ENCODE measurements at places on chromosomes 16 and 17. TPM values are rescaled to one million over a fixed set of nuclear protein-coding genes. Genes with fewer than 3 reads are reported as not detected.

The WFIKKN1 gene
- total RNA-seq, result 0.67 TPM

The KRT24 gene
- total RNA-seq, result not detected

The CYLD gene
- total RNA-seq, result 93.7 TPM

The NPIPA2 gene
- total RNA-seq, result not detected

The CDK10 gene
- total RNA-seq, result 88.7 TPM

The GAST gene
- total RNA-seq, result not detected

The MYL11 gene
- total RNA-seq, result not detected

The KRTAP2-2 gene
- not detected for total RNA-seq

The AHSP gene
- total RNA-seq, result not detected

GRCh38 chr17:31672161-31672819, 186.8 kb downstream of the COPRS start:
- no peaks in the 10 kb centered on the region for H3K36me3 ChIP-seq
- peaks cover 8% of the 10 kb centered on the region for H3K4me1 ChIP-seq
- no peaks in the 10 kb centered on the region for H3K27me3 ChIP-seq
- H3K4me3 ChIP-seq, result no peak overlapping the region
- no peak overlapping the region for H3K27ac ChIP-seq

DNA sequence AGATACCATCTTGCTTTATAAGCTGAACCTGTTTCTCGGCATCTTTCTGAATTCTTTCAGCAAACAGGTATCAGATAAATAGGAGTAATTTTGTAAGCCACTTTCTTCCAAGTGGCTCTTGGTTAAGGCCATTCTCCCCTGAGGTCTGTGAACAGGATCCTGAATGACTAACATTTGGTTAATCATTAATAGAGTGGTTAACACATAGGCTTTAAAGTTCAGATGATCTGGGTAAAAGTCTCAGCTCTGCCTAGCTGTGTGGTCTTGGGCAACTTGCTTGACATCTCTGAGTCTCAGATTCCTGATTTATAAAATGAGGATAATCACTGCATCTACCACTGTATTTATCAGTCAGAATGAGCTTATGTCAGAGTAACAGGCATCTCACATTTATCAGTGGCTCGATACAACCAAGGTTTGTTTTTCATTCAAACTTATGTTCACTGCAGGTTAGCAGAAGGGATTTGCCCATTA, 44.4 kb upstream of the ANKFN1 start:
- no peak for DNase-seq
- no peaks in the 10 kb centered on the region for H3K27me3 ChIP-seq
- H3K4me1 ChIP-seq, result no peaks in the 10 kb centered on the region
- H3K4me3 ChIP-seq, result no peak overlapping the region

DNA sequence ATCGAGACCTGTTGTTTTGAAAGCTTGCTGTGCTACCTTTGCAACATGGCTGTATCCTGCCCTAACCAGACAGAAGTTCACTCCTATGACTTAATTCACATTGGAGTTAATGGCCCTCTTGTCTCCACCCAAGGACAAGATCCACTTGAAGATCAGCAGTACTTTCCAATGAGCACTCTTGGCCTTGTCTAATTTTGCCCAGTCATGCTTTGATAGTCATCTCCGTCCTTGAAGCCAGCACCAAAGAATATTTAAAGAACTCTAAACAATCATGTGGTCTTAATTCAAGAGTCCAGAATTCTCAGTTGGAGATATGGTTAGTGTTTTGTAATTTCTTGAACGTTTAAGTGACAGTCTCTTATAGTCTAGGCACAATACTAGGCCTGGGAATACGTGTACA, 775.6 kb upstream of the EEF2KMT start:
- no peaks in the 10 kb centered on the region for H3K27me3 ChIP-seq
- H3K4me1 ChIP-seq, result no peaks in the 10 kb centered on the region
- H3K36me3 ChIP-seq, result no peaks in the 10 kb centered on the region

DNA sequence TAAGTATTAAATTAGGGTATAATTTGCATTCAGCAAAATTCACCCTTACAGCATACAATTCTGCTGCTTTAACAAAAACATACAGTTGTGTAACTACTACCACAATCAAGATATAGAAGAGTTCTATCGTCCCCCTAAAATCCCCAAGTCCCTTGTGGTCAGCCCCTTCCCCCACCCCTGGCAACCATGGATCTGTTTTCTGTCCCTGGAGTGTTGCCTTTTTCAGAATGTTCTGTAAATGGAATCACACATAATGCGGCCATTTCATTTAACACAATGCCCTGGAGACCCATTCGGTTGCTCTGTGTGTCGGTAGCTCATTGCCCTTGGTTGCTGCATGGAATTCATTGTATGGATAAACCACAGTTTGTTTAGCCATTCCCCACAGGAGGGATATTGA, 190.2 kb downstream of the IRX5 start:
- H3K36me3 ChIP-seq, result no peaks in the 10 kb centered on the region
- no peak for DNase-seq
- H3K4me1 ChIP-seq, result peaks cover 5% of the 10 kb centered on the region
- no peak overlapping the region for H3K4me3 ChIP-seq
- H3K27ac ChIP-seq, result no peak overlapping the region

- no peak overlapping the region for H3K27ac ChIP-seq
- no peak overlapping the region for H3K4me3 ChIP-seq
- no peaks in the 10 kb centered on the region for H3K4me1 ChIP-seq
These were observed 53.2 kb downstream of the NDEL1 start for GRCh38 chr17:8488901-8489300.

GRCh38 chr17:18234853-18235380, 9.5 kb downstream of the LLGL1 start:
- no peak for DNase-seq
- H3K4me3 ChIP-seq, result no peak overlapping the region
- H3K36me3 ChIP-seq, result peaks cover 10% of the 10 kb centered on the region
- no peaks in the 10 kb centered on the region for H3K4me1 ChIP-seq
- no peaks in the 10 kb centered on the region for H3K27me3 ChIP-seq

GRCh38 chr16:50316848-50317630, 50.7 kb downstream of the ADCY7 start:
- no peak overlapping the region for H3K4me3 ChIP-seq
- H3K27ac ChIP-seq, result no peak overlapping the region
- no peak for DNase-seq
- H3K36me3 ChIP-seq, result peaks cover 29% of the 10 kb centered on the region
- no peaks in the 10 kb centered on the region for H3K27me3 ChIP-seq

DNA sequence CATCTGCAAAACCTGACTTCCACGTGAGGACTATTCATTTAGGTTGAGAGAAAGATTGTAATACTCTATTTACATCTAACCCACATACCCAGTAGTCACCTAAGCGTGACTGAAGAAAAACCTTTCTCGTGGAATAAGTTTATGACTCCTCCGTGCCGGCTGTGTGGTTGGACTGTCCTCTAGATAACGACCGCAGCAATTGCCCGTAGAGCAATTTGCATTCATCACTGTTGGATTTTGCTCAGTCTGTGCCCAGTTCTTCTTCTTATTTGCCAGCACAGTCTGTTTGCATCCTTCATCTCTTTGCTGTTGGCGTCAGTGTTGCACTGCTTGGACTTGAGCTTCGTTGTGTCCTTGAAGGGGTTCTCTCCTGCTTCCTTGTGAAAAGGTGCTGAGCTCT, 131.3 kb downstream of the CYB561 start:
- no peak for DNase-seq
- H3K27me3 ChIP-seq, result no peaks in the 10 kb centered on the region
- H3K4me3 ChIP-seq, result no peak overlapping the region
- H3K4me1 ChIP-seq, result no peaks in the 10 kb centered on the region
- H3K36me3 ChIP-seq, result no peaks in the 10 kb centered on the region

DNA sequence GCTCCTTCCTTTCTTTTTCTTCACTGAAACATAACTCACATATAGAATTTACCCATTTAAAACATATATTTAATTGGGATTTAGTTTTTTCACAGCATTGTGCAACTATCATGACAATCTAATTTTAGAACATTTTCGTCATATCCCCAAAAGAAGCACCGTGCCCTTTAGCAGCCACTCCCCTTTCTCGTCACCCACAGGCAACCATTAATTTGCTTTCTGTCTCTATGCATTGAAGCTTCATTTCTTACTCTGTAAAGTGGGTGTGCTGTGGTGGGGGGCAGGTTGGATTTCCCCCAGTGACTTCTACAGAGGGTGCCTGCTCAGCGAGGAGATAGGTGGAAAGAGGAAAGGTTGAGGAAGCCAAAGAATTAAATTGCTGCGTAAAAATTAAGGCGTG, 35.8 kb downstream of the MRC2 start:
- no peaks in the 10 kb centered on the region for H3K27me3 ChIP-seq
- no peak overlapping the region for H3K4me3 ChIP-seq
- H3K4me1 ChIP-seq, result no peaks in the 10 kb centered on the region
- no peaks in the 10 kb centered on the region for H3K36me3 ChIP-seq
- DNase-seq, result no peak
- H3K27ac ChIP-seq, result no peak overlapping the region

- no peaks in the 10 kb centered on the region for H3K27me3 ChIP-seq
- H3K4me3 ChIP-seq, result no peak overlapping the region
- no peak for DNase-seq
- no peak overlapping the region for H3K27ac ChIP-seq
- no peaks in the 10 kb centered on the region for H3K4me1 ChIP-seq
These were observed 491 bp downstream of the GAS7 start for GRCh38 chr17:10197721-10198508.

DNA sequence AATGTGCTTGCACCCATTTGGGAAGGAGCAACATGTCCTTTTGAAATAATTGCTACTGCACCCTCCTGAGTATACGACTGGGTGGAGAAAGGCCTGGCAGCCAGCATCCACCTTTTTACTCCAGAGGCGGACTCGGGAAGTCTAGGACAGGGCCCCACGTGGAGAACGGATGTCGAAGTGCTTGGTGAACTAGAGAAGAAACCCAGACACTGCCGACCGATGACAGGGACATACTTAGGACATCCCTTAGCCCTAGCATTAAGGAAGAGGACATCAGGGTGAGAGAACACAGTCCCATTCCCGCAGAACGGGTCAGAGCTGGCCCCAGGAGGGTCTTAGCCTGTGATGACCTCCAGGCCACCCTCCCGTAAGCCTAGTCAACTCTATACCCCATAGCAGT, 3.8 kb downstream of the YBX2 start:
- no peak overlapping the region for H3K4me3 ChIP-seq
- H3K27me3 ChIP-seq, result no peaks in the 10 kb centered on the region
- no peaks in the 10 kb centered on the region for H3K36me3 ChIP-seq
- no peak for DNase-seq

DNA sequence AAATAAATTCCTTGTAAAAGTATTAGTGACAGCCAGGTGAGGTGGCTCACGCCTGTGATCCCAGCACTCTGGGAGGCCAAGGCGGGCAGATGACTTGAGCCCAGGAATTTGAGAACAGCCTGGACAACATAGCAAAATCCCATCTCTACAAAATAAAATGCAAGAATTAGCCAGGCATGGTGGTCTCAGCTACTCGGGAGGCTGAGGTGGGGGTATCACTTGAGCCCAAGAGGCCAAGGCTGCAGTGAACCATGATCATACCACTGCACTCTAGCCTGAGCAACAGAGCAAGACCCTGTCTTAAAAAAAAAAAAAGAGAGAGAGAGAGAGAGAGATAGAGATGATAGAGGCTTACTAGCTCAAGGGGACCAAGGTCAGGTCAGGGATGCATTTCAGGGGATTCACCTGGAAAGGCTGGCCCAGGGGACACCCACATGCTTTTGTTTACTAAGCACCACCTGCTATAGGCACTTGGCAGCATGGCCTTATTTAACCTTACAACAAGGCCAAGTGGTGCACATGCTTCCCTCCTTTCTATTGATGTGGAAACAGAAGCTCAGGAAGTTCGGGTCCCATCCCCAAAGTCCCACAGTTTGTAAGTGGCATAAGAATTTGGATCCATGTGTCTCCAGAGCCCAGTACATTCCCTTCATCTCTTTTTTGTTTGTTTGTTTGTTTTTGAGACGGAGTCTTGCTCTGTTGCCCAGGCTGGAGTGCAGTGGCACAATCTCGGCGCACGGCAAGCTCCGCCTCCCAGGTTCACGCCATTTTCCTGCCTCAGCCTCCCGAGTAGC, 12.4 kb upstream of the SRCIN1 start:
- H3K4me3 ChIP-seq, result no peak overlapping the region
- H3K36me3 ChIP-seq, result no peaks in the 10 kb centered on the region
- H3K27ac ChIP-seq, result no peak overlapping the region
- H3K27me3 ChIP-seq, result no peaks in the 10 kb centered on the region

- no peak overlapping the region for H3K4me3 ChIP-seq
- no peaks in the 10 kb centered on the region for H3K36me3 ChIP-seq
- no peaks in the 10 kb centered on the region for H3K4me1 ChIP-seq
- no peak for DNase-seq
- no peak overlapping the region for H3K27ac ChIP-seq
- no peaks in the 10 kb centered on the region for H3K27me3 ChIP-seq
These were observed 46.9 kb upstream of the NLK start for GRCh38 chr17:27995554-27995953.

DNA sequence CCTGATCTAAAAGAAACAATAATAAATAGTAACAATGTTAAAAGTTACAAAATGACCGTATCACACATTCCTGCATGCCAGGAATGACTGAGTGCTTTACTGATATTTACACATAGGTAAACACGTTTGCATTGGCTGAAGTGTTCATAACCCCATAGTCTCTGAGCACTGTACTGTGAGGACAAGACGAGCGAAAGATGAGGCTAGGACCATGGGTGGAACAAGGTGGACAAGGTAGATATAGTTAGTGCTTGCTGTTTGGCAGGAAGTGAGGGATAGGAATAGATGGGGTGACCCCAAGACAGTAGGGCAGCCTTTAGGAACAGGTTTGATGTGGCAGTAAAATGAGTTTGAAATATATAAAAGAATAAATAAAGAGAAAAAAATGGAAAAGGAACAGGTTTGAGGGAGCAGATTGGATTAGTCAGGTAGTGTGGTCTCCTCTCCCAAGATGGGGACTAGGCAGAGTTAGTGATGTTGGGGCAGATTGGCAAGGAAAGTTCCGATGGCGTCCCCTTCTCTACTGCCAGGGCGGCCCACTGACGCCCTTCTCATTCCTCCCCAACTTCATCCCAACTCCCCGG, 452 bp upstream of the E2F4 start:
- peaks cover 19% of the 10 kb centered on the region for H3K36me3 ChIP-seq
- no peaks in the 10 kb centered on the region for H3K27me3 ChIP-seq
- peak overlapping the region; percentile 98 for H3K4me3 ChIP-seq
- H3K27ac ChIP-seq, result no peak overlapping the region
- DNase-seq, result no peak

- peaks cover 34% of the 10 kb centered on the region for H3K4me1 ChIP-seq
- no peak overlapping the region for H3K27ac ChIP-seq
- no peak overlapping the region for H3K4me3 ChIP-seq
These were observed 3.5 kb upstream of the LCMT1 start for GRCh38 chr16:25108054-25108453.
